Activated gamma-delta T cell (primary cell): ENCODE measurements at places on chromosomes 1 and 21.

GRCh38 chr1:234361102-234361603 lies 12.1 kb upstream of the COA6 start:
- DNase-seq: no peak

GRCh38 chr1:181028196-181028595 lies 5.5 kb upstream of the STX6 start:
- DNase-seq: no peak

DNA sequence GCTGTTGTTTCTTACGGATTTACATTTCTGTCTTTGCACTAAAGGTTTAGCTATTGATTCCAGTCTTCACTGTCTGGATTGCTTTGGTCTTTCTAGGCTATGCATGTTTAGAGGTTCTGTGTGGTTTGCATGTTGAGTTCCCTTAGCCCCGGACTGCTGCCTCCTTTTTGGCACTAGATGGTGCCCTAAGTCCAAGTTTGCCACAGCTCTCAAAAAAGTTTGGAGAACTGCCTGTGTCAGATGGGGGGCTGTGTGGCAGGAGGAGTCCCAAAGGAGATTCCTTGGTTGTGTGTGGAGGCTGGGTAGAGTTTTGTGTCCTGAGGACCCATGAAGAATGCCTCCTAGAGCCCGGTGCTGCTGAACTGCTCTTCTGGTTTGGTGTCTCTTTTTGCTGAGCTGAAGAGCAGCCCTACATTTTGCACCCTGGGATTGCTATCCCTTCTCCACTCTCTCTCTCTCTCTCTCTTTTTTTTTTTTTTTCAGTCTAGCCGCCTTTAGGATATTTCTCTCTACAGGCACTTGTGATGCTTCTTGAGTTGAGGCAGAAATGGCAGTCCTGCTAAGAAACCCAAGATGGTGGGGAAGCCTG lies 74.4 kb downstream of the PTGS2 start:
- DNase-seq: no peak

- DNase-seq: no peak
These were observed 76.6 kb downstream of the RNF220 start for GRCh38 chr1:44481701-44482100.

GRCh38 chr1:205929496-205930194 lies 13.6 kb downstream of the SLC26A9 start:
- no peak for DNase-seq
